ENCODE measurements at places on chromosomes 6 and 20.

DNA sequence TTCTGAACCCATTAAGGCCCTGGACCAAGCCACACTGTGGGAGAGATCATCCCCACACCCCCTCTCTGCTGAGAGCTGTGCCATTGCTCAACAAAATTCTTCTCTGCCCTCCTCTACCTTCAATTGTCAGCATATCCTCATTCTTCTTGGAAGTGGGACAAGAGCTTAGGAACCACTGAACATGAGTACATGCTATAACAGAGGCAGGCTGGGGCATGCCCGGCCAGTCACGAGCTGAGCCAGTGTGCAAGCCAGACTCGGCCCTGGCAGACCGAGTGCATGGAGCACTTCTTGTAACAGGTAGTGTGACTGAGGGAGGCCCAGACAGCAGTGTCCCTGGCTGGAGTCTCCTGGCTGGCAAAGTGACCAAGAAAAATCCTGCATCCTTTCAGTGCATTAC lies 149.2 kb downstream of the MOXD1 start:
- no peak for DNase-seq

DNA sequence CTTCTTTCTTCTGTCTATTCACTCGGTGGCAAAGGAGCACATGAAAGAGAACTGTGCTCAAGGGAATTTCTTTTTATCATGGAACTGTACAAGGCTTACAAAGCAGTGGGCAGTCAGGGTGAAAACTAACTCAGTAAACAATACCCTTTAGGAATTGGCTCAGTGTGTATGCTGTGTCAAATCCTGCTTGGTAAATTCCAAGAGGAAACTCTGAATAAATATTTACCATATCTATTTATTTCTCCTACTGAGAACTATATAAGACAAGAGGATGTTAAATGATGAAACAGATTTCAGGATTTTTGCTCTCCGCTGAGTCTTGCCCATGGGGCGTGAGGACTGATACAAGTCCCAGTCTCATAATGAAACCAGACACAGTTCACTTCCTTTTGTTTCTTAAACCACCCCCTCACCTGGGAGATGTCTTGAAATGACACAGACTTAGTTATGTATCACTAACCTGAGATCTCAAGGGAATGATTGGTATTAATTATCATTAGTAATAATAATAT lies 188.8 kb downstream of the BACH2 start:
- peak; percentile 23 for DNase-seq

DNA sequence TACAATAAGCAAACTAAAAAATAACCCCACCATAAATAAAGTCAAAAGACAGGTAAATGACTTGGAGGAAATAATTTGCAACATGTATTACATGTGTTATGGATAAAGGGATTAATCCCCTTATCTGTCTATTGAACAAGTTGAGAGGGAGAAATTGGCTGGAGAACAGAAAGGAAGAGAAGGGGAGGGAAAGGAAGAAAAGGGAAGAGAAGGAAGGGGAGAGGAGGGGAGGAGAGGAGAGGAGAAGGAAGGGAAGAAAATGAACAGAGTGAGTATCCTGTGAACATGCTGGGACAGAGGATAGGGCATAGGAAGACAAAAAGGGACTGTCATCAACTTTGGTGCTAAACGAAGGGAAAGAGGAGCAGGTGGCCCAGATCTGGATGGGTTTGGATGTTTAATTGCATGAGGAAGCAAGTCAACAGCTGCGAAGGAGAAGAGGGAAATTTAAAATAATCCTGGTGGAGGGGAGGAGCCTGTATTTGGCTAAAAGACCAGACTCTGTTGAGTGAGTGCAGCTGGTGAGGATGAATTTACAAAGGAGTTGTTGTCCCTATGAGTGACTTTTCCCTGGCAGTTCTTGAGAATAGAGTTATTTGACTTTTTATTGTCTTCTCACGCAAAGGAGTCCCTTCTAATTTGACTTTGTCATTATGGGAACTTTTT lies 14.2 kb upstream of the SHLD1 start:
- DNase-seq = no peak

GRCh38 chr6:170291271-170292110 lies 613 bp upstream of the DLL1 start:
- DNase-seq = peak; percentile 52

GRCh38 chr6:37483917-37484785 lies 15.5 kb downstream of the CCDC167 start:
- DNase-seq = peak; percentile 69

All from activated CD4-positive, alpha-beta T cell treated with anti-CD3 and anti-CD28 coated beads for 4 hours (primary cell).